ENCODE measurements at places on chromosomes 5 and 9.

GRCh38 chr9:126420135-126420534 is 93.5 kb downstream of the MVB12B start:
- DNase-seq: no peak

DNA sequence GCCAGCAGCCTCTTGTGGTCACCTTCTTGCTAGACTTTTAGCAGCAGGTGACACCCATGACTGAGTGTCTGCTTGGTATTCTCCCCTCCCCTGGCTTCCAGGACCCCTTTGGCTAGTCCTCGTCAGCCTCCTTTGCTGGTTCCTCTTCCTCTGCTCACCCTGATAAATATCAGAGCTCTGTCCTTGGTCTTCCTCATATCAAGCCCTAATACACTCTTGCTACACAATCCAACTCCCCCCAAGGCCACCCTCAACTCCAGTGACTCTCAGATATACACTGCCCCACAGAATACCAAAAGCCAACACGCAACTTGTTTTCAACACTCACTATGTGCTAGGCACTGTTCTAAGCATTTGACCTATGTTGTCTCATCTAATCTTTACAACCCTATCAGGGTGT is 30.3 kb upstream of the LCP2 start:
- no peak for DNase-seq

DNA sequence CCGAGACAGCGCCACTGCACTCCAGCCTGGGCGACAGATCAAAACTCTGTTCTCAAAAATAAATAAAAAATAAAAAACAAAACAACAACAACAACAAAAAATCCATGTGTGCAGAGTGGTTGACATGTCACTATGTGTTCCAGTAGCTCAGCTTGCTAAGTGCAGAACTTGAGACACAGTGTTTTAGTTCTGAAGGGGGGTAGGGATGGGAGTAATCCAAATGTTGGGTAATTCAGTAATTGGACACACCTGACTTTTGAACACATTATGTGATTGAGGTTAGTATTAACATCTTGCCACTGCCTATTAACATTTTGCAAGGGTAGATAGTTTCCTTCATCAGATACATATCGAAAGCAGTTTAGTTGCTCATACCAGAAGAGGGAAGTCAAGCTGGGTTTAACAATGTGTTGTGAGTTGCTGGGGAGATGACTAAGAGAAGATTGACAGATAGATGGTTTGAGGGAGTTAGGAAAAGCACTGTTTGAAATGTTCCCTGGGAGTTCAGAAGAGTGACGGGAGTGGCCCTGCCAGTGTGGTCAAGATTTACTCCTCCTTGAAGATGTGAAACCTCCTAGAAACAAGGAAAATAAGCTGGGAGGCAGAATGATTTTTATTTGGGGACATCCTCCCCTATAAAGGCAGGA is 928 bp downstream of the HACD4 start:
- DNase-seq: no peak

DNA sequence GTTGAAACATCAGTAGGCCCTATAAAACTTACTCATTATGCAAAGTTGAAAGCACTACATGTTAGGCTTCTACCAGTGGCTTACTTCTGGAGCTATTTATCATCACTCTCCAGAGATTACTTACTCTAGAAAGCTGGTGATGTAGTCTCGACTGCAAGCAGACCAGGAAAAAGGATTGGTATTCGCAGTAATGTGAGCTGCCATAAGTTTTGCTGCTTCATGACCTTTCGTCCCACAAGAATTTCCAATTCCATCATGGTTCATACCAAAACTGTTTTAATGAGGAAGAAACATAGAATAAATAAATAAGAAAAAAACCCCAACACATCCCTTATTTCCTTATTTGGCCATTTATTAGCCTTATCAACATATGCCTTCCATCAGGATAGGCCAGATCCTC is 181.9 kb downstream of the ADAMTS6 start:
- DNase-seq: no peak

GRCh38 chr9:16526380-16526779 is 344.1 kb downstream of the BNC2 start:
- DNase-seq: no peak

- no peak for DNase-seq
Measured at GRCh38 chr9:88953381-88954029, 37.8 kb upstream of the S1PR3 start.

DNA sequence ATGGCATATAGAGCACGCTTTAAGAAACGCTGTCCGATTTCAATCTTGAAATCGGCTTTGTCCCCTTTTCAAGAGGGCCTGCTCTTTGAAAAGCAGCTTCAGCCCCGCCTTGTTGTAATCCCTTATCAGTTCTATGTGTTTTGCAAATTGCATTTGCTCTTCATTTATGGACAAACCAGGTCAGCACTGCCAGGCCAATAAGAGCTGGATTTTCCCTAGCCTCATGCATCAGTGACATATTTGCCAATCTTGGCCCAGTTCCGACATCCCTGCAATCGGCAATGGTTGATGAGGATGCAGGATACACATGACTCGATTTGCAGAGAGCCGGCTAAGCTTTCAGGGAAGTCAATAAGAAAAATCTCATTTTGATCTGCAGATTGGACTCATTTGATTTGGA is 529.1 kb upstream of the CLINT1 start:
- DNase-seq: no peak

DNA sequence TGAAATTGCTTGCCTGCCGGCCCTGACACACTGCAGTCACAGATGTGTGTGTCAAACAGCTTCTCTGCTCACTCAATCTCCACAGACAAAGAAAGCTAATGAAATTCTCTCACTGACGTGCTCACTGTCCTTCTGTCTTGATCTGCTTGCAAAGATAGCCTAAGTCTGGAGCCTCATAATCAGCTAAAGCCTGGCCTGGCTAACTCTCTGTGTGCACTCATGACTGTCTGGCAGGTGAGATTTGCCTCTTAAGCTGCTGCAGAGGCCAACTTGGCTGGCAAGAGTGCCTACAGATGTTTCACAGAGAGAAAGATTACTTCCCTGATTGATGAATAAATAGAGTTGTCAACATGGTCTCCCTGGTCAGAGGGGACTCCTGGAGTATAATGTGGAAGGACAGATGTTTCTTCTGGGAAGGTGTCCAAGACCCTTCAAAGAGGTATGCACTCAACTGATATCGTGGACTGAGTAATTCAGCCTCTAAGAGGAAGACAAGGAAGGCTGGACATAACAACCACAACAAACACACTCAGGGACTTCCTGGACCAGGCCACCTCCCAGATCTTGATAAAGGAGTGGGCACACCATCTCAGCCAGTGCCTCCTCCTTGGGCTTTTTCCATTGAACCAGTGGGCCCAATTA is 362.0 kb downstream of the SPOCK1 start:
- DNase-seq: no peak

DNA sequence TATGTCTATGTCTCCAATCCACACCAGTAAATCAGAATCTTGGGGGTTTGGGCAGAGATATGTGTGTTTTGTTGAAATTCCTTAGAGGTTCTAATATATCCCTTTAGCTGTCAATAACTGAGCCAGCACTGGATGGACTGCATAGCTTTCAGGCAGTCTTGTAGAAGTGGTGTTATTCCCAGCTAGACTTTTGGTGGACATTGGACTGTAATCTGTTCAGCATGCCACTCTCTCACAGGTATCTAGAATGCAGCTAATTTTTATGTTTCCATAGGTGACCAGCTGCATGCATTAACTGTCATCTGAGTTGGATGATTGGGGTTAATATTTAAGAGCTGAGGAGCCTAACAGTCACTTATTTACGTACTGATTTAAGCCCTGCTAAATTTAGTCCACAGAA is 45.1 kb upstream of the IL13 start:
- DNase-seq: no peak

GRCh38 chr5:127040796-127041520 is 10.6 kb upstream of the MARCHF3 start:
- DNase-seq: no peak

DNA sequence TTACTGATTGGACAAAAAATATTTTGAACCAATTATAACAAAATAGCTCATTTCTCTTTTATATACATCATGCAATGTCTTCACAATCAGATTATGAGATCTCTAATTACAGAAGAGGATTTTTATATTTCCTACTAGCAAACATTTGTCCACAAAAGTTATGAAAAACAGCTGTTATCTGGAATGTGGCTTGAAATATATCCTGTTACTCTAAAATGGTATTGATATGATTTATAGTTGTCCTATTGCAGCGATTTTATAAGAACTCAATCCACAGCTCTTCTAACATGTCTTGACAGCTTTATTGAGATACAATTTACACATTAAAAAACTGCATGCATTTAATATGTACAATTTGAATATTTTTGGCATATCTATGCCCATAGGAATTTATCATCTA is 779.9 kb upstream of the ACO1 start:
- DNase-seq: no peak
